ENCODE measurements at places on chromosomes 2 and 18. TPM values are rescaled to one million over a fixed set of nuclear protein-coding genes. Genes with fewer than 3 reads are reported as not detected.

Gene ALKAL2
- 0.42 TPM for total RNA-seq

Gene IL36RN
- total RNA-seq: 0.13 TPM

Gene CCDC138
- total RNA-seq: 27.3 TPM

Gene THUMPD2
- total RNA-seq: 16.5 TPM

Gene TAF4B
- total RNA-seq: 1.8 TPM

Gene KANSL3
- total RNA-seq: 57.7 TPM

Gene KYNU
- total RNA-seq: not detected

Gene DCAF17
- total RNA-seq: 25.8 TPM

Gene ACSL3
- total RNA-seq: 66.9 TPM

Gene REEP1
- total RNA-seq: 14.2 TPM

Gene CPO
- total RNA-seq: not detected

Gene GPR148
- total RNA-seq: 1.2 TPM

Gene REG3G
- not detected for total RNA-seq

Gene CCDC74A
- 11.8 TPM for total RNA-seq

Gene ABCG5
- total RNA-seq: not detected

Gene DNAH6
- 5.5 TPM for total RNA-seq

Gene FHOD3
- 1.6 TPM for total RNA-seq

Gene SP140L
- 2.7 TPM for total RNA-seq

Gene CD8B2
- not detected for total RNA-seq

Gene DYSF
- 1.6 TPM for total RNA-seq

Gene RTP5
- not detected for total RNA-seq

Gene TEKT4
- total RNA-seq: 0.34 TPM

Gene NOL4
- total RNA-seq: 5.7 TPM

Gene BIRC6
- 98.0 TPM for total RNA-seq

Gene ANKRD30B
- total RNA-seq: not detected

Gene RAB17
- 49.9 TPM for total RNA-seq

Gene SRD5A2
- total RNA-seq: not detected

Gene MROH2A
- not detected for total RNA-seq

Gene MYOM1
- total RNA-seq: 1.1 TPM

Gene CABYR
- 8.0 TPM for total RNA-seq

Gene LMAN2L
- total RNA-seq: 36.0 TPM

Gene HOXD13
- total RNA-seq: not detected

Gene CFAP65
- total RNA-seq: 0.67 TPM

Gene LYPD1
- 7.1 TPM for total RNA-seq

Gene CRACDL
- 1.6 TPM for total RNA-seq

Gene RGPD4
- total RNA-seq: not detected

Gene KCTD18
- total RNA-seq: 10.0 TPM

Gene SCYGR8
- not detected for total RNA-seq

Gene HOXD3
- total RNA-seq: not detected

Gene TMEM178A
- 28.7 TPM for total RNA-seq

Gene SKOR2
- total RNA-seq: not detected

Gene MBOAT2
- 58.9 TPM for total RNA-seq

Gene MAP3K19
- not detected for total RNA-seq

Gene DNAJC5G
- not detected for total RNA-seq

Gene UGT1A10
- total RNA-seq: not detected

Gene KCNK3
- 1.2 TPM for total RNA-seq

Gene COLEC11
- total RNA-seq: not detected
